ENCODE measurements at places on chromosomes 7 and 10. TPM values are rescaled to one million over a fixed set of nuclear protein-coding genes. Genes with fewer than 3 reads are reported as not detected.

The NEURL1 gene
- 0.27 TPM for total RNA-seq

GRCh38 chr7:105776068-105776790 lies 100.2 kb downstream of the ATXN7L1 start:
- peak; percentile 100 for DNase-seq

The NFKB2 gene
- total RNA-seq, result 16.2 TPM

- peak; percentile 79 for DNase-seq
Observed at GRCh38 chr10:113329121-113329596, 223.7 kb upstream of the HABP2 start.

- no peak for DNase-seq
Observed at GRCh38 chr10:44476409-44477045, 91.6 kb upstream of the CXCL12 start.

GRCh38 chr10:119415121-119415520 lies 127.4 kb downstream of the RGS10 start:
- DNase-seq, result no peak

GRCh38 chr10:44049301-44050015 lies 335.4 kb downstream of the CXCL12 start:
- DNase-seq, result no peak

The TFPI2 gene
- total RNA-seq, result 97.3 TPM

DNA sequence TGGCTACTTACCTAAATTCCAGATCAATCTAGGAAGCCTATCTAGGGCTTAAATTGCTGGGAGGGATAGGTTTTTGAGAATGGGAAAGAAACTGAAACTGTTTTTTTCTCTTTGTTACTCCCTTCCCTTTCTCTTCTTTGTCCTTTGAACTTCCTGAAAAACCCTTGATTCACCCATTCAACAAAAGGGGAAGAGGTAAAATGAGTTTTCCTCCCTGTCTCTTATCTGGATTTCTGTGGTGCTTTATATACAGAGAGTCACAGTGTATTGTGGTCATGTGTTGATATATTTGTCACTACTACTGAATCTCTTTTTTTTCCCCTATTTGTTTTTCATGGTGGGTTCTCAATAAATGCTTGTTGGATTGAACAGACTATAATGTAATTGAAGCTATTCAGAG lies 19.8 kb upstream of the NUP205 start:
- DNase-seq, result no peak

The LOXL4 gene
- total RNA-seq, result 14.3 TPM

The GPR146 gene
- 1.2 TPM for total RNA-seq

GRCh38 chr7:117837841-117838240 lies 35.4 kb downstream of the CTTNBP2 start:
- DNase-seq, result no peak

- peak; percentile 1 for DNase-seq
Observed at GRCh38 chr7:156558198-156558597, 82.4 kb upstream of the RNF32 start.

The ECHS1 gene
- 33.0 TPM for total RNA-seq

GRCh38 chr10:48456808-48457761 lies 147.8 kb downstream of the ARHGAP22 start:
- DNase-seq, result no peak

DNA sequence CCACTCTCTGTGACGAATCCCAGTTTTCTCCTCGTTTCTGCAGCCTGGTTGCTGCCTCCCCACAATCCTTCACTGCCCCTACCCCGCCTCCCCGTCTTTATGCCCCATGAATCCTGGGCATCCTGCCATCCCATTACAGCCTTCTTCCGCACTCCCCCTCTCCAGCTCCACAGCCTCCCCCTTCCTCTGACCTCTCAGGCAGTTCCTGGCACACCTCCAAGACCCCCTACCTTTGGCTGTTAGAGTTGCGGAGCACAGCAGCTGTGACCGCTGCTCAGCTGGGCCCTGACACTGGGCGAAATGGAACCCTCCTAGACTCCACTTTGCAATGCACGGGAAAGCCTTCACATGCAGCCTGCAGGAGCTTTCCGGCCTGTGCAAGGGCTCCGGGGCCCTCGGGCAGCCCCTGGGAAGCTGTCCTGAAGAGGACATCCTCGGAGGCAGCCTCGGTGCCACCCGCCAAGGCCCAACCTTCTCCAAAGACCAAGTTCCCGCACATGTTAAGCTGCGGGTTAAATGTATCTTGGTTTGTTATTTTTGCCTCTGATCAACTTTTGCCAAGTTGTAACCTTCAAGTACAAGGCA lies 400.7 kb upstream of the MKI67 start:
- DNase-seq, result no peak

The SPDYE5 gene
- not detected for total RNA-seq

The UBN2 gene
- 8.0 TPM for total RNA-seq

Data from fibroblast of the aortic adventitia (primary cell).